ENCODE measurements at places on chromosomes 2 and 18. TPM values are rescaled to one million over a fixed set of nuclear protein-coding genes. Genes with fewer than 3 reads are reported as not detected.
A peak's percentile ranks its signal among the peaks of the same experiment; 100 is the strongest.

The DLX2 gene
- not detected for total RNA-seq

The CHRNA1 gene
- 0.20 TPM for total RNA-seq

The GPR45 gene
- 0.39 TPM for total RNA-seq

DNA sequence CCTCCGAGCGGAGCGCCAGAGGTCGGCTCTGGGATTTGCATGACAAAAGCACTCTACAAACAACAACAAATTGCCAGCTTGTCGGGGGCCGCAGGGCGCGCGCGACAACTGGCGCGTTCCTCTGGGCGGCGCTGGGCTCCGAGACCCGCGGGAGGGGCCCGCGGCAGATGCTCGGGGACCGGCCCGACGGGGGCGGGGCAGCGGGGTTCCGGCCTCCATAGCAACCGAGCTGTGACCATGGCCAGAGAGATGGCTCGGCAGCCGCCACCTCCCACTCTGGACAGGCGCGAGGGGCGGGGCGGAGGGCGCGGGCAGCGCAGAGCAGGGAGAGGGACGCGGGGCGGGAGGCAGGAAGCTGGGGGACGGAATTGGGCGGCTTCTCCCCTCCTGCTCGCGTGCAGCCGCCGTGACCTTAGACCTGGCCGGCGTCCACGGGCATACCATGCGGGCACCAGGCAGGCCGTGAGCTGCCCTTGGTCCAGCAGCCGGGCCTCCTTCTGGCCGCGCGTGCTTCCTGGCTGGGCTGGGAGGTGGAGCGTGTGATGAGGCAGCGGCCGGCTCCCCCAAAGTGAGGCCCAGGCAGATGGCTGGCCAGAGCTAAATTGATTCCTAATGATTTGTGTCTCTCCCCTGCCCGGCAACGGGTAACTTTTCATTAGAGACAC is 171.5 kb downstream of the CELF4 start:
- peak overlapping the region; percentile 40 for H3K4me3 ChIP-seq
- H3K27me3 ChIP-seq = peaks cover 6% of the 10 kb centered on the region
- no peak overlapping the region for H3K27ac ChIP-seq
- H3K4me1 ChIP-seq = peaks cover 65% of the 10 kb centered on the region
- DNase-seq = peak; percentile 88
- no peaks in the 10 kb centered on the region for H3K36me3 ChIP-seq

DNA sequence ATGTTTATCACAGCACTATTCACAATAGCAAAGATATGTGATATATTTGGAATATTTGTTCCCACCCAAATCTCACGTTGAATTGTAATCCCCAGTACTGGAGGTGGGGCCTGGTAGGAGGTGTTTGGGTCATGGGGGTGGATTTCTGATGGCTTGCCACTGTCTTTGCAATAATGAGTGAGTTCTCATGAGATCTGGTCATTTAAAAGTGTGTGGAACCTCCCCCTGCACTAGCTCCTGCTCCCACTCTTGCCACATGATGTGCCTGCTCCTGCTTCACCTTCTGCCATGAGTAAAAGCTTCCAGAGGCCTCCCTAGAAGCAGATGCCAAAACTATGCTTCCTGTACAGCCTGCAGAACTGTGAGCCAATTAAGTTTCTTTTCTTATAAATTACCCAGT is 72.2 kb upstream of the DYNC1I2 start:
- no peak overlapping the region for H3K27ac ChIP-seq
- no peak for DNase-seq
- H3K4me1 ChIP-seq = no peaks in the 10 kb centered on the region

DNA sequence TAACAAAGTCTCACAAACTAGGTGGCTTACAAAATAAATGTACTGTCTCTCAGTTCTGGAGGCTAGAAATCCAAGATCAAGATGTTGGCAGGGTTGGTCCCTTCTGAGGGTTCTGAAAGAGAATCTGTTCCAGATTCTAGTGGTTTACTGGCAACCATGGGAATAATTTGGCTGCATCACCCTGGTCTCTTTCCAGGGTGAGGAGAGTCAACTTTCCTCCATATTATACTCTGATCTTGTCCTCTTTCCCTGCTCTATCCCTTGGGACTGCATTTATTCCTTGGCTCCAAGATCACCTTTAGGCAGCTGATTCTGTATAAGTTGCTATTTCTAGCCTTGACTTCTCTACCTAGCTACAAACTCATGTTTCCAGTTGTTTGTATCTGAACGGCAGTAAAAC is 35.2 kb downstream of the SLC40A1 start:
- H3K27me3 ChIP-seq = no peaks in the 10 kb centered on the region
- H3K4me1 ChIP-seq = peaks cover 3% of the 10 kb centered on the region
- H3K4me3 ChIP-seq = no peak overlapping the region

- H3K27me3 ChIP-seq = no peaks in the 10 kb centered on the region
- no peak overlapping the region for H3K27ac ChIP-seq
Observed at GRCh38 chr2:24586955-24587354, 95.9 kb downstream of the NCOA1 start.

Data from spinal cord (tissue), 10 donors.